Hematopoietic multipotent progenitor cell treated with erythropoietin and hydrocortisone succinate and interleukin-3 and kit ligand, for 8 days (in vitro differentiated cells): ENCODE measurements at places on chromosomes 12 and 14.
A peak's percentile ranks its signal among the peaks of the same experiment; 100 is the strongest.

GRCh38 chr14:50816395-50817047 is 14.4 kb downstream of the NIN start:
- no peak for DNase-seq

GRCh38 chr14:58082011-58082410 is 70.0 kb downstream of the ARMH4 start:
- DNase-seq: no peak

- no peak for DNase-seq
Observed at GRCh38 chr12:9973949-9974348, 2.7 kb downstream of the CLEC12A start.

DNA sequence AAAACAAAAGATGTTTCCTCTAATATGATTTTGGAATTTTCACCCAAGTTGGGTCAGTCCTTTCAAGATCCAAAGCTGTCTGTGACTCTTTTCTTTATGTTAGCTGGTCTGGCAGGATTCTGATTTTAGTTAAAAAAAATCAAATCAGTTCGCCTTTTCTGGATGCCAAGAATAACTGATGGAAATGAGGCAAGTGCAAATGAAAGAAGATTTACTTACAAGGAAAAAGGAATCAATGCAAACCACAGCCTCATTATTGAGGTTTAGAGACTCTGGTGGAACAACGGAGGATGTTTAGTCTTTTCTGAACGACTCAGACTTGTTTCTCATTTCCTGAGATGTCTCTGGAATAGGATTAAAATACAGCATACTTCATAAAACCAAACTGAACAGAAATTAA is 117.0 kb upstream of the DYRK2 start:
- no peak for DNase-seq

DNA sequence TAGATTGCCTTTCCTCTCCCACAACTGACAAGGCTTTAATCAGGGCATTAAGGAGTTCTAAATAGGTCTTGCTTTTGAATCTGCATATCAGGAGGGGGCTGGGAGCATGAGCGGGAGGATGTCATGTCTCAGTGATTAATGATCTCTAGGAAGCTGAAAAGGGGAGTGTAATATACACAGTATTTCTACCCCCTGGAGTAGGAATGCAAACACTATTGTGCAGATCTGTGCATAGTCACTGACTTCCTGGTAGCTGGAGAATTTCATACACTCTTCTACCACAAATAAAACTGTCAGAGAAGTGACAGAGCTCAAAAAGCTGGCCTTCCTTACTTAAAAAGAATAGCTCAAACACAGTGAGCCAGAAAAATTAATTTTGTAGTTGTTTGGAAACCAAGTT is 65.8 kb downstream of the RIC8B start:
- no peak for DNase-seq

DNA sequence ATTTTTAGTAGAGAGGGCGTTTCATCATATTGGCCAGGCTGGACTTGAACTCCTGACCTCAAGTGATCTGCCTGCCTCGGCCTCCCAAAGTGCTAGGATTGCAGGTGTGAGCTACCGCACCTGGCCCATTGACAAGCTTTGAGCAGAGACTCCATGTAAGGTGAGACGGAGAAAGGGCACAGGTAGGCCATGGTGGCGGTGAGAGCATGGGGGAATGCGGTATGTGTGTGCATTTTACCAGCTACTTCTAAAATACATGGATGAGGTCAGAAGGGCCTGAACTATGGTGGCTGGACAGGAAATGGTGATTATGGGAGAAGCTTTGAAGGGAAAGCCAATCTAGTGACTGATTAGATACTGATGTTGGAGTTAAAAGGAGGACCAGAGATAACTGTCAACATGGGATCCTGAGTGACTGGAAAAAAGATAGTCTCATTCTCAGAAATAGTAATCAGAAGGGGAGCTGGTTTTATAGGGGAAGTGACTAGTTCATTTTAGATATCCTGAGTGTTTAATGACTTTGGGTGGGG is 21.9 kb upstream of the PTPRB start:
- peak; percentile 29 for DNase-seq

DNA sequence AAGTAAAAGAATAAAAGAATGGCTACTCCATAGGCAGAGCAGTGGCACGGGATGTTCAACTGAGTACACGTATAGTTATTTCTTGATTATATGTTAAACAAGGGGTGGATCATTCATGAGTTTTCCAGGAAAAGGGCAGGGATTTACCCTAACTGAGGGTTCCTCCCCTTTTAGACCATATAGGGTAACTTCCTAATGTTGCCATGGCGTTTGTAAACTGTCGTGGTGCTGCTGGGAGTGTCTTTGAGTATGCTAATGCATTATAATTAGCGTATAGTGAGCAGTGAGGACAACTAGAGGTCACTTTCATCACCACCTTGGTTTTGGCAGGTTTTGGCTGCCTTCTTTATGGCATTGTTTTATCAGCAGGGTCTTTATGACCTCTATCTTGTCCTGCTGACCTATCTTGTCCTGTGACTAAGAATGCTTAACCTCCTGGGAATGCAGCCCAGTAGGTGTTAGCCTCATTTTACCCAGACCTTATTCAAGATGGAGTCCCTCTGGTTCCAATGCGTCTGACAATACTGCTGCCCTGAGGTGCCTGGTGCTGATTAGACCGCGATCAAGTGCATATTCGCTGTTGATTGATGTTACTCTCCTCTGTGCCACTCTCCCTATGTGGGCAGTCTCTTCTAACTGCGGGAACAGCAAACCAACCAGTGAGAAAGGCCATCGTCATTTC is 67.6 kb upstream of the AMN1 start:
- DNase-seq: no peak

GRCh38 chr12:47236109-47236714 is 156.5 kb upstream of the AMIGO2 start:
- DNase-seq: no peak

DNA sequence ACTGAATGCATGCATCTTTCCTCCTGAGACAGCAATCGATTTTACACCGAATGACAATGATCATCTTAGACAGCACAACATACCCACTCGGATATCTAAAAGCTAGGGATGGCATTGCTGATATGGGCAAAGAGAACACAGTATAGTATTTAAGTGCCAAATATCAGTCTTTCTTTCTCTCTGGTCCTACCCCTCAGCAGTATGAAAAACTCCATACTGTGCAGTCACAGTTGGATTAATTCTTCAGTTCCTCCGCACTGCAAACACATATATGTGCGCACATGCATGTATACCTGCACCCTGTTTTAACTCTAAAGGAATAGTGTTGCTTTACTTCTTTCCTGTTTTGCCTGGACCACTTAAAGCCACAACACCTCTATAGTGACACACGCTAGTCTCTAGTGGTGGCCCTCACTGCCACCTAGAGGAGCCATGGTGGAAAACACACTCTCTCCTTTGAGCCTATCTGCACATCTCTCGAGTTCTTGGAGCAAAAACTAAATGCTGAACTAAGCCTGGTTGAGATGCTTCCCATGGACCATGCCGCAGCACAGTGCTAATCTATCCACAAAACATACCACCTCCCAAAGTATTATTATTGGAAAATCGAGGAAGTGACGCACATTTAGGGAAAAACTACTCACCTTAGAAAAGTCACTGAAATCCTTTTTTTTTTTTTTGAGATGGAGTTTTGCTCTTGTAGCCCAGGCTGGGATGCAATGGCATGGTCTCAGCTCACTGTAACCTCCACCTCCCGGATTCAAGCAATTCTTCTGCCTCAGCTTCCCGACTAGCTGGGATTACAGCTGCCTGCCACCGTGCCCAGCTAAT is 11.9 kb downstream of the TMEM52B start:
- DNase-seq: peak; percentile 67

GRCh38 chr12:104683831-104684503 is 227.2 kb downstream of the CHST11 start:
- DNase-seq: no peak

DNA sequence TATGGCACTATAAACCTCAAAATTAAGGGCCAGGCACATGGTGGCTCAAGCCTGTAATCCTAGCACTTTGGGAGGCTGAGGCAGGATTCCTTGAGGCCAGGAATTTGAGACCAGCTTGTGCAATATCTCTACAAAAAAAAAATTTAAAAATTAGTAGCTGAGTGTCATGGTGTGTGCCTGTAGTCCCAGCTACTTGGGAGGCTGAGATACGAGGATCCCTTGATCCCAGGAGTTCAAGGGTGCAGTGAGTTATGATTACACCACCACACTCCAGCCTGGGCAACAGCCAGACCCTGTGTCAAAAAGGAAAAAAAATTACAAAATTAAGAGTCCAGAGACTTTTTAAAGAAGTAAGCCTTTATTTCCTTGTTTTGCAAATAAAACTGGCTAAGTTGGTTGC is 1.8 kb upstream of the GCN1 start:
- no peak for DNase-seq

DNA sequence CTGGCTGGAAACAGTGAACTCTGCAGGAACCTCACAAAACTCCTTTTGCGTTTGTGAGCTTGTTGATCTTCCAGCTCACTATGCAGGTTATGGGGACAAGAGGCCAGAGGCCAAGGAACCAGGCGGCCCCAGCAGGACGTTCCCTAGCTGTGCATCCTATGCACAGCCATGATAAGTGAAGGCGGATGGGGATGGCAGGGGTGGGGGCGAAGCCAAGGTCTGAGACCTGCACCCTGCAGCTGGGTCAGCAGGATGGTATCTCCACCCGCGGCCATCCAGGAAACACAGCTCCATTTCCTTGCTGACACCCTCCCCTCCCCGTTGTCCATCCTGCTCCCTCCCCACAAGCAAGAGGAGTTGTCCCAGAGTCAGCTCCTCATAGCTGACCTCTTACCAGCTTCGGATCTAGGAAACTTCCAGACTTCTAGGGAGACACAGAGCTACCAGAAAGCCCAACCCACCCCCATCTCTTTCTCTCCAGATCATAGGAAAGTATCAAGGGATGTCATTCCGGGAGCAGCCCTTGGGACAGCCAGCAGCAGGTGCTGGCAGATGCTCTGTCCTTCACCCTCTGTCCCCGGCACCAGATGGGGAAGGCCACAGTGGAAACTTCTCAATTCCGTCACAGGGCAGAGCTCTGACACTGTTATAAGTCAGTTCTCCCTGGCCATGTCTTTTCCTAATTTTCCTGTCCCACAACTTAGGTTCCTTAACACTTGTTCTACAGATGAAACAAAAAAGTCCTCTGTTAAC is 9.4 kb downstream of the ZBTB39 start:
- DNase-seq: no peak

DNA sequence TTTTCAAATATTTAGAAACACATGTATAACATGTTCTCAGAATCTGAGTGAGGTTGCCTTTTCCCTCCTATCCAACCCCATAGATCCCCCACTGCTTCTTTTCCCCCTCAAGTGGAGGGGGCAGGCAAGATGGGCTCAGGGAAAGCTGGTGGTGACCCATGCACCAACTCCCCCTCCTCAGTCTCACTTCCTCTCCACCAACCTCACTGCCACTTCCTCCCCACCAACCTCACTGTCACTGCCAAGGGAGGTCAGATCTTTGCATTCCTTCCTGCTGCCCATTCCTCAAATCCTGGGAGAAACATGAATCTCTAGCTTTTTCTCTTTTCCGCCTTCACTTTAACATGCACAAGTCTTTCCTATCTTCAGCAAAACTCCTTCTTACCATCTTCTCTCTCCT is 48.7 kb downstream of the SPTB start:
- no peak for DNase-seq

GRCh38 chr12:58919231-58920101 is 838 bp downstream of the LRIG3 start:
- no peak for DNase-seq

DNA sequence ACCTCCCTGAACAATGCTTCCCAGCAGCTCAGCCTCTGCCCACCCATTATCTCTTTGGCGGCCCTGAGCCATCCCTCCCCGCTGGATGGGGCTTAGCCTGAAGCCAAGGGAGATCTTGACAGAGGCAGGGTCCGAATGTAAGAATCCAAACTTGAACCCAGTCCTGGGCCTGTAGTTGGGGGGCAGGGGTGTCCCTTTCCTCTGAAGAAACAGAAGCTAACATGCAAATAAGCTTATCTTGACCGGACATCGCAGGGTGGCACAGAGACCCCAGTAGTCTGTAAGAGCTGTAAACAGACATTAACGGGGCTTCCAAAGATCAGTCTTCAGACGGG is 6.0 kb downstream of the DLK1 start:
- DNase-seq: no peak

GRCh38 chr12:91249054-91249453 is 66.4 kb upstream of the DCN start:
- no peak for DNase-seq
